AG08396 (cell line): ENCODE measurements at places on chromosomes 1 and 21.
A peak's percentile ranks its signal among the peaks of the same experiment; 100 is the strongest.

DNA sequence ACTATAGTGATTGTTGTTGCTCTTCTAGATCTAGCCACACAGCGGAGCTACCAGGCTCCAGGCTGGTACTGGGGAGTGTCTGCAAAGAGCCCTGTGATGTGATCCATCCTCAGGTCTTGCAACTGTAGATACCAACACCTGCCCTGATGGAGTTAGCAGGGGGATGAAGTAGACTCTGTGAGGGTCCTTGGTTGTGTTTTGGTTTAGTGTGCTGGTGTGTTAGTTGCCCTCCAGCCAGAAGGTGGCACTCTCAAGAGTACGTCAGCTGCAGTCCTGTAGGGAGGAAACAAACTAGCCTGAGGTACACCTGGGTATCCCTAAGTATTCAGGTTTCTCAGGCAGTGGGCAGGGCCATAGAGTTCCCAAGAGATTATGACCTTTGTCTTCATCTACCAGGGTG, 81.2 kb upstream of the TMPRSS2 start:
- DNase-seq: no peak

GRCh38 chr1:246117066-246117791, 389.9 kb downstream of the SMYD3 start:
- DNase-seq: peak; percentile 36

DNA sequence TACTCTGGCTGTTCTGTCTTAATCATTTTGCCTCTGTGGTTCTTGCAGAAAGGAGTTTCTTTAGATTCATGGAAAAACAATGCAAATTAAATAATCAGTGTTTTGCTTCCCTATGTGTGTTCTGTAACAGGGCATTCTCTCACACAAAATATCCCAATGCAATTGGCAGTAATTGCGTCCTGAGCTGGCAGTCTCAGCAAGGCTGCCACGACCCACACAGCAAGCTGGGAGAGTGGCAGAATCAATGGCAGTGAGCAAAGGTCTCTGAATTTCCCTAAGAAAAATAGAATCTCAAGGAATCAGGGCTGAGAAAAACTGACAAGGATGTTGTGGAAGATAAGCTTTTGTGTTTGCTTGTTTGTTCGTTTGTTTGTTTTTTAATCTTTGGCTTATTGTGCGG, 198.1 kb upstream of the ST6GALNAC5 start:
- no peak for DNase-seq

GRCh38 chr1:223425550-223425949, 32.3 kb downstream of the CCDC185 start:
- no peak for DNase-seq

DNA sequence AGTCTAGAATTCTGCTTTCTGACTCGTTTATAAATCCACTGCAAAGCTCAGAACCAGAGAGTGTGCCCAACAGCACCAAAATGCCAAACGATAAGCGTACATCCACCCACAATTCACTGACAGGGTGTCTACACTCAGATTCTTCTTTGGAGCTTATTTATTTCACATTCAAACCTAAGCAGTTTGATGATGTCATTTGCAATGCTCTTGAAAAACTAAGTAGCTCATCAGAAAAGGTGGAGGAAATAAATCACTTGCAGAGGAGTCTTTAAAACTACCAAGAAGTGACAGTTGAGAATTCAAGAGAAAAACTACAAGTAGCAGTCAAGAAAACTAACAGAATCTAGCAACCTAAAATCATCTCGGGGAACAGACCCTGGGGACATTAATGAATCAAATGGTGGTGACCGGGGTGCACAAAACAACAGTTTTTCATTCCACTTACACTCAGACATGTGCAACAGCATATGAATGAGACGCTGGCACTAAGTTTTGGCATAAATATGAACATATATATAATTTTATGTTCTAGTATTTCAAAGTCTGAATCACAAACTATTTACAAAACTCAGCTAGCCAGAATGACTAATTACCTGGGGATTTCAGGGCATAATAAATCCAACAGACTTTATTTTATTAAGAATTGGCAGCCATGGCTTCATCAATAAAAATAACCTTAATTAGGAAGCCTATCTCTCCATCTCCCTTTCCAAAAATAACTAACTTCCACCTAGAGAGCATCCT, 119.4 kb downstream of the SIPA1L2 start:
- no peak for DNase-seq

DNA sequence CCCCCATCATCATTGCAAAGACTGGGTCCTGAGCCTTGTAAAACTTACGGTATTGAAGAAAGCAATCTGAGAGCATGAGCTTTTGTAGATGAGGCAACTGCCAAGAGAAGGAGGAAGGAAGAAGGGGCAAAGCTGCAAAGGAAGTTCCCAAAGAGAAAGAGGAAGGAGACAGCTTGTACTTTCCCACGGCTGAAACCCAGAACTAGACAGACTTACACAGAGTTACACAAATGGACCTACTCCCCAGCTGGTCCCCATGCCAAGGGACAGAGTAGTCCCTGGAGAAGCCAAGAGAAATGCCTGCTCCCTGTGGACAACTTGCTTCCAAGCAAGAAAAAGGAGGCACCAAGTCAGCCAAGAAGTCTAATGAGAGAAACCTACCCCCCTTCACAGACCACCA, 22.6 kb downstream of the SLC5A9 start:
- no peak for DNase-seq

DNA sequence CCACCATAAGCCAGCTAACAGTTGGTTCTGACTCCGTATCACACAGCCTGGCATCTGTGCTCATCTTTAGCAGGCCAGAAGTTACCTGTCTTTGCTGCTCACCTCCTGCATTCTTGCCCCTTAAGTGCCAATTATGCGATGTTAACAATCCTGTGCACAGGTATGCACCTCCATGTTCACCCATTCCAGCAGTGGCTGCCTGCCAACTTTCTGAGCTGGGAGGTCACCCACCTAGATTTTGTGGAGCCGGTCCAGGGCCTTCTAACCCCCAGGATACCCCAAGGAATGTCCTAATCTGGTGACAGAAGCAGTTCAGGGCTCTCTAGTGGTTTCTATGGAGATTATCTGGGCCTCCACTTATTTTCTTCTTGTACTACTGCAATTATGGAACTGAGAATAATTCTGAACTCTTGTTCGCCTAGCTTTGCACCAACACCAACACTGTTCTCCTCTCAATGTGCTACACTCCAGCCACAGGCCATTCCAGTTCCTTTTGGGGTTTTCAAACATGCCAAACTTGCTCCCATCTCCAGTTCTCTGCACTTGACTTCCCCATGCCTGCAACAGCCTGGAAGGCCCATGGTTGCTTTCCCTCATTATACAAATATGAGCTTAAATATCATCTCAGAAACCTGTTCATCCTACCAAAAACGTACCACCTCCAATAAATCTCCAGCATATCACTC, 9.0 kb downstream of the BCAR3 start:
- DNase-seq: no peak

DNA sequence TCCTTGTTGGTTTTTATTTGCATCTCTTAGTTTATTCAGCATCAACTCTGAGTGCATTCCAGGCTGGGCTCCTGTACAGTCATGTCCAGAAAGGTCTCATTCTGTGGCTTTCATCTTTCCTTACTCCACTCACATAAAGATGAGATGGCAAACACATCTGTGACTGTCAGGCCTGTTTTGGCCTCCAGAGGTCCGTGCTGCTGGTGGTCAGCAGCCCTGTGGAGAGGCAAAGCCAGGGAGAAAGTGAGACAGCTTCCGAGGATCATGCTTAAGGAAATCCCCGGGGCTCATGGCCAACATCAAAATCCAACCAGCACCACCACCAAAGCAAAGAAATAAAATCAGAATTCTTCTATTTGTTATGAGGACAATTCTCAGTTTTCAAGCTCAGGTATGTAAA, 96.1 kb upstream of the HIVEP3 start:
- DNase-seq: no peak

- DNase-seq: no peak
These were observed 5.3 kb upstream of the RLF start for GRCh38 chr1:40155910-40156309.

GRCh38 chr1:113320272-113320671, 70.0 kb upstream of the MAGI3 start:
- DNase-seq: no peak

DNA sequence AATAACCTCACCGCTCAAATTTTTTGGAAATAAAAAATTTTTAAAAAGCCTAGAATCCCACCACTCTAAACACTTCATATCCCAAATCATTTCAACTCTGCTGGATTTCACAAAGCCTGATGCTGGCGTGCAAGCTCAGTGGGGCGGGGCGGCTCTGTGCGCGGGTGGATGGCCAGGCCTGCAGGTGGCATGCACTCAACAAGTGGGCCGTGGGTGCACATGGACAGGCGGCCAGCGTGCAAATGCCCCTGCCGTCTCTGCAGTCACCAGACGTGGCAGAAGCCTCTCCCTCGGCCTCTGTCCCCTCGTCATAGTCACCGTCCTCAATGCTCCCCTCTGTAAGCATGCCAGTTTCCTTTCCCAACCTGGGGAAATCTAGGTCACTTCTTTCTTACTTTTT, 6.6 kb upstream of the PDE9A start:
- DNase-seq: no peak

- DNase-seq: peak; percentile 41
These were observed 51.5 kb upstream of the TNFSF4 start for GRCh38 chr1:173258479-173259264.

- DNase-seq: no peak
These were observed 2.0 kb upstream of the ANGEL2 start for GRCh38 chr1:213017447-213018273.

DNA sequence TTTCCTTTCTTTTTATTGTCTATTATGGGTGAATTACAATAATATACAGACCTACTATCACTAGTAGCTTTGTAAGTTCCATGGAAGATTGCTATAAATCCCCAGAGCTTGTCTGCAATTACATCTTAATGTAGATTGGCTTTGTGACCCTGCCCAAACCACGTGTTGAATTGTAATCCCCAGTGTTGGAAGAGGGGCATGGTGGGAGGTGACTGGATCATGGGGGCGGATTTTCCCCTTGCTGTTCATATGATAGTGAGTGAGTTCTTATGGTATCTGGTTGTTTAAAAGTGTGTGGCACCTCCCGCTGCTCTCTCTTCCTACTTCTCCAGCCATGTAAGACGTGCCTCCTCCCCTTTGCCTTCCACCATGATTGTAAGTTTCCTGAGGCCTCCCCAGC, 34.9 kb upstream of the CDC42BPA start:
- DNase-seq: no peak

DNA sequence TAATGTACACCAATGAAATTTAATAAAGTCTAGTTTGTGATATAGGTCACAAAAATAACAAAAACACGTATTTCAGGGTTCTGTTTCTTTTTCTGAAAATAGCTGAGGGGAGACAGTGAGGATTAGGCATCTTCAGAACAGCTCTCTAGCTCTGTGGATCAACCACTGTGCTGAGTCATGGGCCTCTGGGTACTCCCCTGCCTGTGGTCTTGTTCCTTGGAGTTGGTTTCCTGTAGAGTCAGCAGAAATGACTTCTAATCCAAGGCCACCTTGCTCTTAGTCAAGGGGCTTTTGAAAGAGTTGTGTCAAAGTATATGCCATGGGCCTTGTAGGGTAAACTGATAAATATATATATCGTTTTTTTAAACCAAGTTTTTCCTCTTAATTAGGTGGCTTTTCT, 141.8 kb upstream of the ZRANB2 start:
- DNase-seq: no peak

GRCh38 chr1:226135709-226136108, 50.8 kb downstream of the ACBD3 start:
- no peak for DNase-seq

GRCh38 chr1:6785728-6786505, 663 bp downstream of the CAMTA1 start:
- DNase-seq: peak; percentile 84

GRCh38 chr1:19814681-19815503, at the start of gene RNF186:
TSS of gene RNF186 (minus strand) at chr1:19815283. CDS start at chr1:19815101, 182 bp downstream.
- DNase-seq: no peak
